ENCODE measurements at places on chromosomes 16 and 17.

DNA sequence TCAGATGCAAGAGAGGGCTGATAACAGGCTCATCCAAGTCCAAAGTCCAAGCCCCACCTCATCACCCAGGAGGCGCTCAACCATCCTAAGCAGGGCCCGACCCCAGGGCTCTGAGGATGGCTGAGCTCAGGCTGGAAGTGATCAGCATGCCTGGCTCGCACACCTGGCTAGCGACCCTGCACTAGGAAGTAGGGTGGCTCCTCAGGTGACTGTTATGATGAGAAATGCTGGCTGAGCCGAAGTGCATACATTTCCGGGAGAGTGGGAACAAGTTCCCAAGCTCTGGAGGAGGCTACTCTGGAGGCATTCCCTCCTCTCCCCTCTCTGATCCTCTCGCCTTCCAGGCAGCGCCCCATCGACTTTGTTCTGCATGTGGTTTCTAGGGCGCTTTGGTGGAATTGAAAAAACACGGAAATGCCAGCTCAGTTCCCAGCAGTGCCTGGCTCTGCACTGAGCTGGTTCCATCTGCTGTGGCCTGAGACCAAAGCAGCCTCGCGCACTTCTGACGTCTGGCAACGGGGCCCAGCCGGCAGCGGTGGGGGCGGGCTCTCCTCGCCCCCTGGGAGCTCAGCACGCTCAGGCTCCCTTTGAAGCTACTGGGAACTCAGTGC is 130.3 kb downstream of the IRF8 start:
- DNase-seq, result no peak

DNA sequence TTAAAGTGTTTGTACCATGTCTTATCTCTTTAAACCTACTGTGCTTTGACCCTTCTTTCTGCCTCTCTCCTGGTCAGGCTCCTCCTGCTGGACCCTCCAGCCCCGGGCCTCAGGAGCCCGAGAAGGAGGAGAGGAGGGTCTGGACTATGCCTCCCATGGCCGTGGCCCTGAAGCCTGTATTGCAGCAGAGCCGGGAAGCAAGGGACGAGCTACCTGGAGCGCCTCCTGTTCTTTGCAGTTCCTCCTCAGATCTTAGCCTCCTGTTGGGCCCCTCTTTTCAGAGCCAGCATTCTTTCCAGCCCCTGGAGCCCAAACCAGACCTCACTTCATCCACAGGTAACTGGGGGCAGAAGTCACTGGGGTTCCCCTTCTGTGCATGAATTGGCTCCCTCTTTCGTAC is 13.6 kb downstream of the CNTROB start:
- DNase-seq, result no peak

DNA sequence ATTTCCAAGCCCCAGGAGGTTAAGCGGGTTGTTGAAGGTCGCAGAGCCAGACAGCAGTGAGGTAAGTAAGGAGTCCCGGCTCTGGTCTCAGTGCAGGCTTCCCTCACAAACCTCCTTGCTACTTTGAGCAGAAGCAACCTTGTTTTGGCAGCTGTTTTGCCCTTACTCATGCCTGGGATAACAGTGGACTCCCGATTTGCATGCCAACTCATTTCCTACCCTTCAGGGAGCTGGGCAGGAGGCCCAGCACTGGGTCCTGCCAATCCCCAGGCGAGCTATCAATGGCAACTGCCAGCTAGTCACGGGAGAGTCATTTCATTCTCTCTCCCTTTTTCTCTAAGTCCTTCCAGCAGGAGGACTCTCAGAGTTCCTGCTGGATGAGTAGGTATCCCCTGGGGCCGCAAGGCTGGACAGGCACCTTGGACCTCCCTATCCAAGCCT is 72.0 kb upstream of the KSR1 start:
- DNase-seq, result no peak

DNA sequence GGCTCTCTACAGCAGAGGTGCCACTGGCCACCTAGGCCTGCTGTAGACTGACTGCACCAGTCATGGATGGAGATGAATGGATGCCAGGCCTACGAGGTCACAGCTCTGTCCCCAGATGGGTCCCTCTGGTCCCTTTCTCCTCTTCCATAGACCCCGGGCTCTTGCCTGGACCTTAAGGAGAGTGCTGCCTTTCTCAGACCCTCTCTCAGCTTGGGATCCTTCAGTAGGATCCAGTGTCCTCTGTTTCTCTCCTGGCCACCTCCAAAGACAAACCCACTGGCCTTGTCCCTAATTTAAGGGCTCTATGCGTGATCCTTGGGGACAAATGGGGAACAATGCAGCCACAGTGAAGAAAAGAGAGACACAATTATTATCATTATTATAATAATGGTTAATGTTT is 189.3 kb upstream of the C16orf82 start:
- peak; percentile 94 for DNase-seq

- no peak for DNase-seq
These were observed at the start of gene EPX for GRCh38 chr17:58192612-58193011. TSS of gene EPX (plus strand) at chr17:58192726. CDS start at chr17:58192847, 121 bp downstream.

GRCh38 chr17:27804113-27804512 is 3.8 kb upstream of the NOS2 start:
- DNase-seq, result no peak

DNA sequence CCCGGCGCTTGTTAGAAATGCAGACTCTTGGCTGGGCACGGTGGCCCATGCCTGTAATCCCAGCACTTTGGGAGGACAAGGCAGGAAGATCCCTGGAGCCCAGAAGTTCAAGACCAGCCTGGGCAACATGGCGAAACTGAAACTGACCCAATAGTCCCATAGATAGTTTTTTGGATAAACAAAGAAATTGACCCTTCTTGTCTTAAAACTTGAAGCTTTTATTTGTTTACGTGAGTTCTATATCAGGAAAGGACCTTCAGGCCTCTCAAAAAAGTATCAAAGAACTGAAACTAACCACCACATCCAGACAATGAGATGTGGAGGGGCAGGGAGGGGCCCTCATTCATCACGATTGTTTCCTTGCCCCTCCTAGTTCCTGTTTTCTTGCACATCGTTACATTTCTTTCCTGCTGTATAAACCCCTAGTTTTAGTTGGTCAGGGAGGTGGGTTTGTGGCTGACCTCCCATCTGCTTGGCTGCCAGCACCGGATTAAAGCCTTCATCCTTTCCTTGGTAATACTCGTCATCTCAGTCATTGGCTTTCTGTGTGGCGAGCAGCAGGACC is 29.9 kb upstream of the PRM1 start:
- DNase-seq, result no peak

GRCh38 chr17:29686993-29687590 is 64.4 kb upstream of the CORO6 start:
- no peak for DNase-seq

DNA sequence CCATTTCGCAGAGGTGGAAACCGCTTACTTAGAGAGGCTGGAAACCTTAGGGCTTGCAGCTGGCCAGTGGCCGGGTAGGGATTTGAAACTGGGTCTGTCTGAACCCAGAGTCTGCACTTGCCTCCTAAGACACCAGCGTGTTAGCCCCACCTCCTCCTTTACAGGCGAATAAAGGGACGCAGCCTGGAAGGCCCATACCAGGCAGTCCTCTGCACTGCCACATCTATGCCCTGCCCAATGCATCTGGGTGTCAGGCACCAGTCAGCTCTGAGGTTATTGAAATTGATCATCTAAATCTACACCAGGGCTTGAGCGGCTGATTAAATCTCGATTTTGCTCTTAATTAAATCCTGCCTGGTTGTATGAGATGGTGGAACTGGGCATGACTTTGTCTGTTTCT is 19.9 kb upstream of the NAGS start:
- no peak for DNase-seq

DNA sequence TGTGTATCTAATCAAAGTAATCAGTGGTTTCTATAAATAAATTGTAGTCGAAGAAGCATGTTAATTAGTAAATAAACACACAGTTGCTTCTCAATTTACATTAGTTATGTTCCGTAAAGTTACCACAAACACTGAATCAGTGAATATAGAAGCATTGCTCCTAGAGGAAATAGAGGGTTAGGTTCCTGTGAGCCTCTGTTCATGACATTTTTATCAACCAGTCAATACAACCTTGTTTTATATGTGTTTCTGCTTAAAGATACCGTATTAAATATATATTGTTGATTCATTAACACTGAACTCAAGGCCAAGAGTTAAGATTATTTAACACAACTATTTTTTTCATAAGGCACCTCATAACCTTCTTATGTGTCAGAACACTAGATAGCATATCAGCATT is 134.3 kb downstream of the PPM1E start:
- no peak for DNase-seq

DNA sequence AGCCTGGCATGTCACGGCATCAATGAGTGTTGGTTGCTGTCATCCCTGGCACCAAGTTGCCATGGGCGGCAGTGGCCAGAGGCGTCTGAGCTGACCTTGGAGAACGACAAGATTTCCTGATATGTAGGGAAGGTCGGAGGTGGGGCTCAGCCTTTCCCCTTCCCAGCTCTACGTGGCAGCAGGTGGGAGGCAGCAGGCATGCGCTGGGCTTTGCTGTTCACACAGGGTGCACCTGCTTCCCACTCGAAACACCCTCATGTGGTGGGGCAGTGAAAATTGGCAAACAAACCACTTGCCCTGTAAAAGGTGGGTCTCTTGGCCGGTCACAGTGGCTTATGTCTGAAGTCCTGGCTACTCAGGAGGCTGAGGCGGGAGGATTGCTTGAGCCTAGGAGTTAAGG is 12.3 kb upstream of the TFAP4 start:
- DNase-seq, result no peak

DNA sequence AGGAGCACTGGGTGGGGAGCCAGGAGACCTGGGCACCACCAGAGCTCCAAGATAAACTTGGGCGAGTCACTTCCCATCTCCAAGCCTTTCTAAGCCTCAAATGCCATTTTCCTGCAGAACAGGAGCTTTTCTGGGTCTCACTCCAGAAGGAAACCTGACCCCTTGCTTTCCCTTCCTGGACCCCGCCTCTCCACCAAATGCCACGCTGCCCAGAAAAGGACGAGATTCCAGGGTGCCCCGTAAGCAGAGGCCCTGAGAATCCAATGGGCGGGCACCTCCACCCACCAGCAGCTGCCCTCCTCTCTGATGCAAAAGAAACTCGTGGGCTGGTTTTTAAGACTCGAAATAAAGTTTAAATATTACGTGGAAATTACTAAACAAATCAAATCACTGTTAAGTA is 31.3 kb downstream of the ZNF423 start:
- no peak for DNase-seq

DNA sequence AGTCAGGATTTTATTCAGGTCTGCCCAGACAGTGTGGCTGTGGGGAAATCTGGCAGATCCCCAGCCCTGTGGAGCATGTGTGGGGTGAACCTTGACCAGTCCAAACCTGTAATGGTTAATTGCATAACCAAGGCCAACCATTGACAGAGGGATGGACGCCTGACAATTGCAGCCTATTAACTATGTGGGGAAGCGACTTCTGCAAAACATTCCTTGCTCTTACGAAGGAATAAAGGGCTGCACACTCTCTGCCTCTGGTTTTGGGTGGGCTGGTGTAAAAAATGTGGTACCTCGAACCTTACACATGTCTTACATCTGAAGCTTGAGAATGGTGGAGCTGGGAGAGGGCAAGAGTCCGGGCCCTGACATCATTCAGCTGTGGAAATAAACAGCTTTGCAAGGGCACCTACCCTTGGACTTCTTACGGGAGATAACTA is 35.8 kb downstream of the MAF start:
- no peak for DNase-seq

DNA sequence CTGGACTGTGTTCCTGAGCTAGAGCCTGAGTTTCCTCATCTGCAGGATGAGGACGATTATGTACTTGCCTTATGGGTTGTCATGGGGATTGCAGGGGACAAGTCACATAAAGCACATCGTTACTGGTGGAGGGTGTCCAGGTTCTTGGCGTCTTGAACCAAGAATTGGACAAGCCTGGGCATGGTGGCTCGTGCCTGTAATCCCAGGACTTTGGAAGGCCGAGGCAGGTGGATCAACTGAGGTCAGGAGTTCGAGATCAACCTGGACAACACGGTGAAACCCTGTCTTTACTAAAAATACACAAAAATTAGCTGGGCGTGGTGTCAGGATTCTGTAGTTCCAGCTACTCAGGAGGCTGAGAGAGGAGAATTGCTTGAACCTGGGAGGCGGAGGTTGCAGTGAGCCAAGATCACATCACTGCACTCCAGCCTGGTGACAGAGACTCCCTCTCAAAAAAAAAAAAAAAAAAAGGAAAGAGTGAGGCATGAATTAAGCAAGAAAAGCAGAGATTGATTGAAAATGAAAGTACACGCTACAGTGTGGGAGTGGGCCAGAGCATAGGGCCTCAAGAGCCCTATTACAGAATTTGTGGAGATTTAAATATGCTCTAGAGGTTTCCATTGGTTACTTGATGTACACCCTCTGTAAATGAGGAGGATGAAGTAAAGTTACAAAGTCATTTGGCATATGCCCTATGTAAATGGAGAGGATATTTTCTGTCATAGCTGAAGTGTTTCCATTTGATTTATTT is 30.7 kb downstream of the ADGRG5 start:
- DNase-seq, result no peak

- no peak for DNase-seq
These were observed 2.9 kb upstream of the SYT17 start for GRCh38 chr16:19165101-19165500.

- DNase-seq, result no peak
These were observed 41.9 kb upstream of the RBBP6 start for GRCh38 chr16:24497440-24497839.

DNA sequence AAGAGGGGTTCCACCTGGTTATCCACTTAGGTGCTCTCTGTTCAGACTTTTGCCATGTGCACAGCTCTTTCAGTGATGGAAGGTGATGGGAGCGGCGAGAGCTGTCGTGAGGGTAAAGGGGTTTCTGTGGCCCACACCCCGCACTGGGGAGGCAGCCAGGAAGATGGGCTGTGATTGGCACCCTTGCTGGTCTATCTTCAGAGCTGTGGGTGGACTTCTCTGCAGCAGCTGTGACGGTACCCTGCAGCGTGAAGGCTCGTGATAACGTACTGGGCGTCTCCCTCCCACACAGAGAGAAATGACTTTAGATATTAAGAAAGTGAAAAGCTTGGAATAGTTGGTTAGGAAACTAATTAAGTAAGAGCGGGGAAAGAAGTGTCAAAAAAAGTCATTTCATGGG is 45.8 kb downstream of the MPRIP start:
- no peak for DNase-seq

All from vagina (tissue), 2 donors.